ENCODE measurements at places on chromosomes 1 and 21.

DNA sequence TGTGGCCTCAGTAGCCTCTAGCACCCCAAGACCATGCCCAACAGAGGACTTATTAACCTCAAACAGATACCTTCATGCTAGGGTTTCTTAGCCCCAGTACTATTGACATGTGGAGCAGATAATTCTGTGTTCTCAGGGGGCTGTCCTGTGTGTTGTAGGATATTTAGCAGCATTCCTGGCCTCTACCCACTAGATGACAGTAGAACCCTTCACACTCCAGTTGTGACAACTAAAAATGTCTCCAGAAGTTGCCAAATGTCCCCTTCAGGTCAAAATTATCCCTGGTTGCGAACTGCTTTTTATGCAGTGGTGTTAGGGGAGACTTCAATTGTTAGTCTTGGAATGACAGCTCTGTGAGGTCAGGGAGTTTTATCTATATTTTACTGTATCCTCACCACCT, 8.1 kb downstream of the KAZN start:
- DNase-seq: peak; percentile 7

DNA sequence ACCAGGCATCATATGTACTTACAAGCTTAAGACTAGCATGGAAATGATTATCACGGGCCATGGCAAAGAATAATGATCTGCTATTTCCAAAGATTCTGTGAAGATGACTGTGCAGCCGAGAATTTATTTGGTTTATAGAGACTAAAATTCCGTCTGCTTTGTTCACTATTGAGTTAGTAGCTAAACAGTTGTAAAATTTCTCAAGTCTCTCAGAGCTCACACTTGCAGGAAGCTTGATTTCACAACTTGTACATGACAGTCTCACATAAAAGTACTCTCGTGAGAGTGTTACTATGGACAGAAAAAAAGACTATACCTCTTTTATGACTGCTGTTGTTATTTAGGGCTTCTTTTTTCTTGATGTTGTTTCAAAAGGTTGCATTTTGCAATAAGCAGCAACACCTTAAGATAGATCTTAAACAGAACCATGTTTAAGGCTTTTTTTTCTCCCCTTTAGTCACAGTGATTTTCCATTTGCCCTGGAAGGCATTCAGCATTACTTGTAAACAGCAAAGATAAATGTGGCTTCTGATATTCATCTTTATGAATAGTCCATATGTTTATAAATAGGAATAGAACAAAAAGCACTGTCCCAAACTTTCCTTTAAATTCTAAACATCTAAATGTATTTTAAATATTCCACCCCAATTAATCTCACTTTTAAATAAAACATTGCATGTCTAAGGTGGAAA, 24.8 kb downstream of the ST6GALNAC5 start:
- DNase-seq: no peak

DNA sequence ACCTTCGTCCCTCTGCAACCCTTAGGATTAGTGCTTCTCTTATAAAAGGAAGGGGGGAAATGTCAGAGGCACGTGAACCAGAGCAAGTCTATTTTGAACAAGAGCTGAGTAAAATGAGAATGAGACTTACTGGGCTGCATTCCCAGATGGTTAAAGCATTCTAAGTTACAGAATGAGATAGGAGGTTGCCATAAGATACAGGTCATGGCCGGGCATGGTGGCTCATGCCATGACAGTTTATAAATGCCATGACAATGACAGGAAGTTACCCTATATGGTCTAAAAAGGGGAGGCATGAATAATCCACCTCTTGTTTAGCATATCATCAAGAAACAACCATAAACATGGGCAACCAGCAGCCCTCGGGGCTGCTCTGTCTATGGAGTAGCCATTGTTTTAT, 2.5 kb upstream of the AQP10 start:
- DNase-seq: peak; percentile 29

DNA sequence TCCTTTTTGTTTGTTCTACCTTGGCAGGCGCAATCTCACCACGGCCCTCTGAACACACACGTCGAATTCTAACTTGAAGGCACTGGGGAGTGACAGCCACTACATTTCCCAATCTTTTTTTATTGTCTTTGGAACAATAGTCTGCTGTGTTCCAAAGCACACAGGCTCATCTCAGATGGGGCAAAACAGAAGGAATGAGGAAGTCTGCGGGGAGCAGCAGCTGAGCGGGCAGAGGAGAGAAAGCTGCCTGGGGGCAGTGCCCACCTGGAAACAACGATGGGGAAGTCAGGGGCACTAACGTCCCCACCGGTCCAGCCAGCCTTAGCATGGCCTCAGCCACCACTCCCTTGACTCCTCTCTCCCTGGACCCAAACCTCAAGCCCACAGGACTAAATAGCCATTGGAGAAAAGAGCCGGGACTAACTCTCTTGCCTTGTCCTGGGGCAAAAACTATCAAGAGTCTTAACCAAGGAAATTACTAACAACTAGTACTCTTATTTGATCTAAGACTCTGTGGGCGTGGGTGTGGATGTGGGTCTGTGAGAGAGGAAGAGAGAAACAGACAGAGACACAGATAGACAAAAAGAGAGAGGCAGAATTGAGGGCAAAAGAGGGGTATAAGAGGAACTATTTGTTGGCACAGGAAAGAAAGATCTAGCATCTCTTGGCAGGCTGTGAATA, 34.2 kb downstream of the SYF2 start:
- peak; percentile 41 for DNase-seq

GRCh38 chr1:46190539-46190938, 7.7 kb downstream of the POMGNT1 start:
- peak; percentile 32 for DNase-seq

DNA sequence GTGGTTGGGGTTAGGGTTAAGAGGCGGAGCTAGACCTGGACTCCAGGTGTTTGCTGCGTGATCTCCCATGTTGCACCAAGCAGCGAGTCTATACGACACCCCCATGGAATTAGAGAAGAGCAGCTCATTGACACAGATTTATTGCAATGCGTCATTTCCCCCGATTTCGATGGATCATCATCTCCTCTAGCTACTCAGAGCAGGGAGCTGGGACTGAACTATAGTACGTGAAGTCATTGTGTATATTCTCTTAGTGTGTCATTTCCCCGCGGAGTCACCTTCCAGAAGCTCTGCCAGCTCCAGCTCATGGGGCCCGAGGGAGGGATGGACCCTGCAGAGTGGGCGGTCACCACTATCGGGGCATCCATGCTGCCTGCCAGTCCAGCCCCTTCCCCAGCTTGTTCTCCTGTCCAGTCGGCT, 7.5 kb upstream of the C2CD2 start:
- peak; percentile 28 for DNase-seq

- DNase-seq: no peak
Observed at GRCh38 chr1:55067022-55067778, 27.9 kb downstream of the PCSK9 start.

GRCh38 chr1:184650177-184650866, 104.3 kb downstream of the EDEM3 start:
- no peak for DNase-seq

DNA sequence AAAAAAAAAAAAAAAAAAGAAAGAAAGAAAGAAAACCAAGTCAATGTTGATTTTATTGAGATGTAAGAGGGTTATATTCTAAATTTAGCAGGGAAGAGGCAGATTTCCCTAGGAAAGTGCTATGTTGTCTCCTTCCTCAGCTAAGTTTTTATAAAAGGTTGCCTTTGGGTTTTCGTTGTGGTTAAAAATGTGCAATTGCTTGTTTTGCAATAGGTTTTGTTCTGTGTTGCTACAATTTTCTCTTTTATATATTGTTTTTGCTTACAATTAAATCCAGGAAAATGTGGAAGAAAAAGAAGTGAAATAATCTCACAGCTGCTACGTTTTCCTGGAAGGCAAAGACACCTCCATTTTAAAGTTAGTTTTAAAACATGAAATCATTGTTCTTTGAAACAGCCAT, 136.7 kb upstream of the C1orf105 start:
- no peak for DNase-seq

GRCh38 chr1:14733048-14733778, 134.7 kb downstream of the KAZN start:
- peak; percentile 99 for DNase-seq

GRCh38 chr1:7579831-7580804, 191.0 kb upstream of the VAMP3 start:
- DNase-seq: no peak

DNA sequence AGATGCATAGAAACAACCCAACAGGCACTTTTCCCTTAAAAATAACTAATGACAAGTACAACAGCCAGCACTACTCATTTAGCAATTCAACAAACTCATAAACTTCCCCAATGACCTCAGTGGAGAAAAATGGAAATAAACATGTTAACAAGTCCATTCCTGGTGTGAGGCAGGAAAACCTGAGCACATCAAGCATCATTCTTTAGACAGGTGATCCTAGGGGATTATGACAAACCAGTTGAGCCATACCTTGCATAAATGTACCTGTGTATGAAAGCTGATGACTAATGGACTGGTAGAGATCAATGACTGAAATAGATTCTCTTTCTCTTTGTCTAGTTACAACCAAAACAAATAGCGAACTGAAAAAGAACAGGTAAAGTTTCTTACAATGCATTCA, 7.0 kb downstream of the COL24A1 start:
- DNase-seq: peak; percentile 98

DNA sequence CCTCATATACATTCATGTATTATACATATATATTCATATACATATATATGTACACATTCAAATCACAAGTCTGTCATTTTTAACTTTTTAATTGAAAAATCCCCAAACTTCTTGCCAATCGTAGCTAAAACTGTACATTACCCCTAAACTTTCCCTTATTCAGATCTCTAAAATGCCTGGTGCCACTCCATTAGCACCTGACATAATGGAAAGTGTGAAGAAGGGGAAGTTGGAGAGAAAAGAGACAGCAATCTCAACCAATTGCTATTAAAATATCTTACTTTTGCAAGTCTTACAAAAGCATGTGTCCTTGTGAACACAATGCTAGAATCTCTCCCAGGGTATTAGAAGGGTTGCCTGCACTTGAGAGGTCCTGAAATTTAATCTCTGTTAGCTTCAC, 22.7 kb upstream of the PRKACB start:
- no peak for DNase-seq

GRCh38 chr1:211518330-211519289, 26.6 kb upstream of the RD3 start:
- no peak for DNase-seq

DNA sequence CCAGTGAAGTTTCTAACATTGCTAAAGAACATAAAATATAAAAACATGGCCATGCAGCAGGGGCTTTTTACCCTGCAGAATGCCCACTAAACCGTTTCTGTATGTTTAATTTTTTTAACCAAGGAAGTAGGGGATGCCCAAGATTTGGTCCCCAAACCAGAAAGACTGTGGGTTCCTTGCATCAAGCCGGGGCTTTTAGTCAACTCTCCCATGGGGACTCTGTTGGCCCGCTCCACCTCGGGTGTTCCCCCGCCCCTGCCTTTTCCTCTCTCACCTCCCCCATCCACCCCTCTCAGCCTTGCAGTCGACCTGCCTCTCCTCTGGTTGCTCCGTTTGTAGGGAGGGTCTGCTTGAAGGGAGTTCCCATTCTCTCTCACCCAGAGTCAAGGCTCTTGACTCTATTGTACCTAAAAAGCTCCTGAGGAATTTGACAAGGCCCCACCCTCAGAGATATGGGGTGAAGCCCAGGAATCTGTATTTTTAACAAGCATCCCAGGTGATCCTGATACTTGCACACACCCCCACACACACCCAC, 117.5 kb downstream of the TOMM20 start:
- DNase-seq: no peak

GRCh38 chr1:149962736-149963135, 26.1 kb upstream of the MTMR11 start:
- no peak for DNase-seq

GRCh38 chr1:195105281-195105680, 1503.0 kb downstream of the KCNT2 start:
- no peak for DNase-seq

DNA sequence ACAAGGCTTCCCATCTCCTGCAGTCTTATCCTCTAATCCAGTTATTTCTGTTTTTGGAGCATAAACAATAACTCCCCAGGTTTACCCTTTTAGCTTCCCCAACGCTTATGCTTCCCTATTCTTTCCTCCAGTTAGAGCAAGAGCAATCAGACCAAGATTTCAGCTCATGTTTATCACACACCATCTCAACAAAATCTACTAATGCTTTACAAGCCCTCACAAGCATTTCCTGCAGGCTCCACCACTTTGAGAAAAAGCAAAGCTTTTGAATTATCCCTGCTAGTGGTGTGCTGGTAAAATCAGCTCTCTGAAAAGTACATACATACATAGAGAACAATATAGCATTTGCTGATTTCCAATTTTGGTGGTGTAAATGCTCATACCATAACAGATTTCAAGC, 92.9 kb downstream of the EDEM3 start:
- DNase-seq: no peak

DNA sequence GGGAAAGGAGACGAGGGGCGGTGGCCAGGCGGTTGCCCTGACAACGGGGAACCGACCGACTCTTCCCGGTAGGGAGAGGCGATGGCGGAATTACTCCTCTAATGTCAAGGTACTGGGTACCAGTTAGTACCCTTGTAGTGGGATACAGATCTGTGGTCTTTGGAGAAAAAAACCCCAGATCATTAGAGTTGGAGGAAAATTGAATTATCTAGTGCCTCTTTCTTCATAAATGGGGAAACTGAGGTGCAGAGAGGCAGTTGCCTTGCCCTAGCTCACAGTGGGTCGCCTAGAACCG, 545 bp upstream of the PEF1 start:
- DNase-seq: no peak

- peak; percentile 22 for DNase-seq
Observed at GRCh38 chr1:201190624-201191051, at the start of gene IGFN1. Gene IGFN1 (plus strand): TSS chr1:201190824. CDS start chr1:201193294, 2,470 bp downstream.

- no peak for DNase-seq
Observed at GRCh38 chr1:198153103-198153502, 3.7 kb upstream of the NEK7 start.

GRCh38 chr1:109394591-109395281, 3.0 kb downstream of the SORT1 start:
- DNase-seq: no peak

- DNase-seq: no peak
Observed at GRCh38 chr1:58591806-58592205, 14.8 kb upstream of the TACSTD2 start.

- DNase-seq: no peak
Observed at GRCh38 chr1:228006786-228007048, at the start of gene WNT3A. Gene WNT3A (plus strand): TSS chr1:228006998. CDS start chr1:228007129, 131 bp downstream.

- peak; percentile 88 for DNase-seq
Observed at GRCh38 chr1:164771619-164772361, 212.8 kb downstream of the PBX1 start.

DNA sequence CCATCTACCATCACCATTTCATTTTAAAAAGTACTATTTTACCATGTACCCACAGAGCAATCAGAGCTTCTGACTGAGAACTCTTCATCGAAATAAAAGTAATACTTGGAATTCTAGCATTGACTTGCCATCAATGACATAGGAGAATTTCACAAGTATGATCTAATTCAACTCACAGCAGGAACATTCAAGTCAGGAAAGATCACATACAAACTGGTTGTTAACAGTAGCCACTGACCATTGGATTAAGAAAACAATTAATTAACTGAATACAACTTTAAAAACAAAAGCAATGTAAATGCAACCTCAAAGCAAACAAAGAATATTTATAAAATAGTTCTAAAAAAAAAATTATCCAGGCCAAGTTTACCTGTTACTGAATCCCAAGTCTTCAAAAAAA, 18.8 kb downstream of the RNF115 start:
- DNase-seq: peak; percentile 31
